ENCODE measurements at places on chromosomes 1 and 21. TPM values are rescaled to one million over a fixed set of nuclear protein-coding genes. Genes with fewer than 3 reads are reported as not detected.

GRCh38 chr1:168654198-168654915 lies 74.6 kb downstream of the DPT start:
- H3K27ac ChIP-seq, result no peak overlapping the region
- no peak for DNase-seq
- no peaks in the 10 kb centered on the region for H3K36me3 ChIP-seq
- no peaks in the 10 kb centered on the region for H3K27me3 ChIP-seq
- H3K4me1 ChIP-seq, result no peaks in the 10 kb centered on the region
- no peak overlapping the region for H3K4me3 ChIP-seq

- H3K36me3 ChIP-seq, result no peaks in the 10 kb centered on the region
- peak overlapping the region; percentile 67 for H3K4me3 ChIP-seq
- DNase-seq, result peak; percentile 68
Measured at GRCh38 chr1:16235944-16236510, 956 bp downstream of the CPLANE2 start.

GRCh38 chr1:32380057-32380456 lies 14.2 kb downstream of the BSDC1 start:
- peak overlapping the region; percentile 10 for H3K27ac ChIP-seq
- H3K27me3 ChIP-seq, result no peaks in the 10 kb centered on the region
- H3K4me1 ChIP-seq, result no peaks in the 10 kb centered on the region
- no peak for DNase-seq
- peaks cover 56% of the 10 kb centered on the region for H3K36me3 ChIP-seq
- no peak overlapping the region for H3K4me3 ChIP-seq

- no peak for DNase-seq
- H3K36me3 ChIP-seq, result no peaks in the 10 kb centered on the region
- H3K4me1 ChIP-seq, result peaks cover 28% of the 10 kb centered on the region
- no peak overlapping the region for H3K27ac ChIP-seq
Measured at GRCh38 chr1:201647722-201648065, 108.8 kb downstream of the NAV1 start.

DNA sequence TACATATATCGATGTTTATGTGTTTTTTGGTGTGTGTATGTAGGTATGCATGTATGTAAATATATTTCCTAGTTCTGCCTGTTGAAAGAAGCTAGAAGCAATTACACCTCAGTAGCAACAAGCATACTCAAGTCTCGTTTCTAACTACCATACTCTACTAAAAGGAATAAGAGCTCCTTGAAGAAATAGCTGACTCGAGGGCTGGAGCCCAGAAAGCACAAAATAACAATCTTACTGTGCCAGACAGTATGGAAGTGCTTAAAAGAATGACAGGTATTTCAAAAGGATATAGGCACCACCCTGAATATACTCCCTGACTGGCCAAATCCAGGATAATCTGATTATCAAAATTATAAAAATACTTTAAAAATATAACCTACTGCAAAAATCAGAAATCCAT lies 23.2 kb downstream of the FUBP1 start:
- H3K4me3 ChIP-seq, result no peak overlapping the region
- H3K27me3 ChIP-seq, result no peaks in the 10 kb centered on the region
- no peak overlapping the region for H3K27ac ChIP-seq
- DNase-seq, result no peak

DNA sequence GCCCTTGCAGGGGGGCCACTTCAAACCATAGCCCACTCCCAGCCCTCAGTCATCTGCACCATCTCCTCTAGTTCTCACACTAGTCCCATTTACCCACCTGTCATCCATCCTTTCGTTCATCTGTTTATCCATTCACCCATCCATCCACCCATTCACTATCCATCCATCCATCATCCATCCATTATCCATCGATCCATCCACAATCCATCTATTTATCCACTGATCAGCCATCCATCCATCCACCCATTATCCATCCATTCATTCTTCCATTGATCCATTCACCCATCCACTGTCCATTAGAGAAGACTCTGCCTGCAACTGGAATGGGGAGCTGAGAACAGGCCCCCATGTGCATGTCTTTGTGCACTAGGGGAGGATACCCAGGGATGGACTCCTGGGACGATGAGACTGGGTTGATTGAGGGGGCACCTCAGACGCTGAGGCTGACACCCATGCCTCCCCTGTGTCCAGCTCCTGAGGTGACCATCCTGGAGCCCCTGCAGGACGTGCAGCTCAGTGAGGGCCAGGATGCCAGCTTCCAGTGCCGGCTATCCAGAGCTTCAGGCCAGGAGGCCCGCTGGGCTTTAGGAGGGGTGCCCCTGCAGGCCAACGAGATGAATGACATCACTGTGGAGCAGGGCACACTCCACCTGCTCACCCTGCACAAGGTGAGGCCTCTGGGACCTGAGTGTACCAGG lies 97.9 kb downstream of the TRIM11 start:
- H3K4me1 ChIP-seq, result no peaks in the 10 kb centered on the region
- no peaks in the 10 kb centered on the region for H3K36me3 ChIP-seq
- no peak for DNase-seq
- no peak overlapping the region for H3K27ac ChIP-seq
- H3K4me3 ChIP-seq, result no peak overlapping the region

DNA sequence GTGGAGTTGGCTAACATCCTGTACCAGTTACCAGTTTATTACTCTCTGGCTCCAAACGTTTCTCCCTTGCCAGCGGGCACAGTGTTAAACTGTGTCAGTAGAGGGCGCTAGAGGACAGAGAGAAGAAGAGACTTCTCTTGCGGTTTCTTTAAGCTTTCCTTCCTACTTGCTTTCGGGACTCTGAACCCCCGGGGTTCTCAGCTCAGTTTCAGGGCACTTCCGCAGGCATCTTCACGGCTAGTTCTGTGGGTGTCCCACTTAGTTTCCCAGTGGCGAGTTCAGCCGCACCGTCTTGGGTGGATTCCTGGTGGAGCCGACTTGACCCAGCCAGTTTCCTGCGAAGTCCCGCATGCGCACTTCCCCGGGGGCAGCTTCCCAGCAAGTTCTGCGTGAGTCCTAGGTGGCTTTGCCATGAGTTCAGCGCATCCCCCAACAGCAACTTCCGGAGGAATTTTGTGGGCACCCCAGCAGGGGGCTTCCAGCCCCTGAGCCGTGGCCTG lies 37.9 kb upstream of the BTG2 start:
- peak overlapping the region; percentile 52 for H3K4me3 ChIP-seq
- DNase-seq, result peak; percentile 95
- no peaks in the 10 kb centered on the region for H3K36me3 ChIP-seq
- H3K27ac ChIP-seq, result peak overlapping the region; percentile 39
- peaks cover 16% of the 10 kb centered on the region for H3K4me1 ChIP-seq

DNA sequence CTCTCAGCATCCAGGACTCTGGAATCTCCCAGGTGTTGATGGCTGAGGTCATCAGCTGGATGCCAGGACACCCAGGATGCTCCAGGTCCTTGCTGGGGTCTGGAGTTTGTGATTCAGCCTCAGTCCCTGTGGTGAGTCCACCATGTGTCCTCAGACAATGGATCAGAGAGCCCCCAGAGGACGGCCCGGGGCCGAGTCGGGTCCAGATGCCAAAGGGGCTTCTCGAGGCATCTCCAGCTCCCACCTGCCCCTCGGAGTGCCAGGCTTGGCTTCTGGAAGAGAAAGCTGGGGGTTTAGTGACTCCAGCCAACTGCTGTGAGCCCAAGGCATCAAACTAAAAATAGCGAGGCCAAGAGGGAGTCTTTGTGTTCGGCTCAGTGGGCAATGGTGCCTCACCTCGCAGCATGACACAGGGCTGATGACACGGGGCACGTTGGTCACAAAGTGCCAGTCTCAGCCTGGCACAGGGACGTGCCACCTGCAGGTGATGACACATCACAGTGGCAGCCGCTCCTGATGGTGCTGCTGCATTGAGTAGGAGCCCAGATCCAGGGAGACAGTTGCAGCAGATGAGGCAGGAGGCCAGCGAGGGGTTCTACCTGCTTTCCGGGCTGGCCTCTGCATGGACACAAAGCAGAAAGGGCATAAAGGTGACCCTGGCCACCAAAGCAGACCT lies 10.6 kb downstream of the PDE9A start:
- H3K27me3 ChIP-seq, result no peaks in the 10 kb centered on the region
- H3K4me1 ChIP-seq, result peaks cover 23% of the 10 kb centered on the region
- no peak overlapping the region for H3K4me3 ChIP-seq
- no peak for DNase-seq
- H3K27ac ChIP-seq, result no peak overlapping the region

GRCh38 chr1:150236614-150237100 lies 745 bp upstream of the ANP32E start:
- peaks cover 7% of the 10 kb centered on the region for H3K4me1 ChIP-seq
- no peak for DNase-seq
- peak overlapping the region; percentile 95 for H3K27ac ChIP-seq
- H3K36me3 ChIP-seq, result peaks cover 2% of the 10 kb centered on the region
- H3K27me3 ChIP-seq, result no peaks in the 10 kb centered on the region

The TMPRSS3 gene
- total RNA-seq, result not detected

The ODF2L gene
- total RNA-seq, result 34.9 TPM

The IFNAR2 gene
- 28.2 TPM for total RNA-seq

The MPZ gene
- total RNA-seq, result 2.8 TPM

The NES gene
- 8.7 TPM for total RNA-seq

The RNPC3 gene
- total RNA-seq, result 20.1 TPM

The ZNF683 gene
- not detected for total RNA-seq
